ENCODE measurements at places on chromosomes 1 and 21.

- H3K36me3 ChIP-seq, result no peaks in the 10 kb centered on the region
- no peak overlapping the region for H3K4me3 ChIP-seq
- peaks cover 14% of the 10 kb centered on the region for H3K4me1 ChIP-seq
These were observed 34.9 kb upstream of the SCYL3 start for GRCh38 chr1:169928438-169929209.

DNA sequence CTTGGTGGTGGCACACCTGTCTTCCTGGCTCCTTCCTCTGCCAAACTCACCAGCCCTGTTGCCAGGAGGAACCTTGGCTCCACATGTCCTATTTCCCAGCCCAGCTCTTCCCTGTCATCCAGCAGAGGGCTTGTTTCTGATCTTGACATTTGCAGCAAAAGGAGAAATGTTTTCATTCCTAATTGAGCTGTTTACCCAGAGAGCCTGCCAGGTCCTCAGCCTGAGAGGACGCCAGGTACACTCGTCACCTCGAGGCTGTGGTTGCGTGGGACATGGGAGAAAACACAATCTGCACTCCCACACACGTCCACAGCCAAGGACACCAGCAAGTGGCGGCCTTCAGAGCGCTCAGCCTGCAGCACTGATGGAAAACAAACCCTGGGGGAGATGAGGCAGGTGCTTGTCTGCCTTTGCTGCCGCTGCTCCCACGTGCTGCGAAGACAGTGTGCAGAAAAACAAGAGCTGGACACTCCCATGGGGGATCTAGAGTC is 132.8 kb upstream of the CD34 start:
- no peaks in the 10 kb centered on the region for H3K27me3 ChIP-seq
- H3K27ac ChIP-seq, result no peak overlapping the region
- no peak overlapping the region for H3K4me3 ChIP-seq

DNA sequence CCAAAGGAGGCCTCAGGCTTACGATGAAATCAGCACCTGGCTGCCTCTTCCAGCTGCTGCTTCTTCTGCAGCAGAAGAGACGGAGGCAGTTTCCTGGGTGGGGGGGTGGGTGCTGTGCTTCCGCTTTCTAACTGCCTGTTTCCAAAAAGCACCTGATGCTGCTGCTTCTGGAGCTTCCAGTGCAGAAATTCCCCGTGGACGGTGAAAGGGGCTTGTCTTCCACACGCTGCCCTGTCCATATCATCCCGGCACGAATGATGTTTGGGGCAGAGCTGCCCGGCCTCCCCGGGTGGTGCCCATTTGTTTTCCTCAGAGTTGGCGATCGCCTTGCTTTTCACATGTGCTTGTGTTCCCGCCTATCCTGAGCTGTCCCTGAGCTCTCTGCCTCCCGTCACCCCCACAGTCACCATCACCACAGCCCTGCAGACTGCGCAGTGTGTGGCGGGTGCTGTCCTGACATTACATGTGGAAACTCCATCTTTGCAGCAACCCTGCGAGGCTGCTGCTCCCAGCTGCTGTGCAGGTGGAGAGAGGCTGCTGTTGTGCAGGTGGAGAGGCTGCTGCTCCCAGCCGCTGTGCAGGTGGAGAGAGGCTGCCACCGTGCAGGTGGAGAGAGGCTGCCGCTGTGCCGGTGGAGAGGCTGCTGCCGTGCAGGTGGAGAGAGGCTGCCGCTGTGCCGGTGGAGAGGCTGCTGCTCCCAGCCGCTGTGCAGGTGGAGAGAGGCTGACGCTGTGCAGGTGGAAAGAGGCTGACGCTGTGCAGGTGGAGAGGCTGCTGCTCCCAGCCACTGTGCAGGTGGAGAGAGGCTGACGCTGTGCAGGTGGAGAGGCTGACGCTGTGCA is 1.8 kb downstream of the TTLL10 start:
- no peak overlapping the region for H3K4me3 ChIP-seq
- H3K36me3 ChIP-seq, result no peaks in the 10 kb centered on the region
- DNase-seq, result no peak
- H3K4me1 ChIP-seq, result no peaks in the 10 kb centered on the region
- H3K27ac ChIP-seq, result no peak overlapping the region
- no peaks in the 10 kb centered on the region for H3K27me3 ChIP-seq

DNA sequence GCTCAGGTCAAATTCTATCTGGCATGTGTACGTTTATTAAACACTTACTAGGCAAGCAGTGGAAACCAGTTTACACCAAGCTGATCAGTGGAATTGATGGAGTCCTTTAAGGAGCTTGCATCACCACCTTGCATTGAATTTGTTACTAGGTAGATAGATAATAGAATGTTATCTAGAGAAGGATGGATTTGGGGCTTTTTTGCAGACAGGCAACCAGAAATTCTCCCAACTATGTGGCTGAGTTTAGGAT is 44.9 kb downstream of the HHAT start:
- no peak for DNase-seq
- no peak overlapping the region for H3K4me3 ChIP-seq
- no peaks in the 10 kb centered on the region for H3K27me3 ChIP-seq
- no peak overlapping the region for H3K27ac ChIP-seq
- H3K4me1 ChIP-seq, result no peaks in the 10 kb centered on the region
- H3K36me3 ChIP-seq, result no peaks in the 10 kb centered on the region

DNA sequence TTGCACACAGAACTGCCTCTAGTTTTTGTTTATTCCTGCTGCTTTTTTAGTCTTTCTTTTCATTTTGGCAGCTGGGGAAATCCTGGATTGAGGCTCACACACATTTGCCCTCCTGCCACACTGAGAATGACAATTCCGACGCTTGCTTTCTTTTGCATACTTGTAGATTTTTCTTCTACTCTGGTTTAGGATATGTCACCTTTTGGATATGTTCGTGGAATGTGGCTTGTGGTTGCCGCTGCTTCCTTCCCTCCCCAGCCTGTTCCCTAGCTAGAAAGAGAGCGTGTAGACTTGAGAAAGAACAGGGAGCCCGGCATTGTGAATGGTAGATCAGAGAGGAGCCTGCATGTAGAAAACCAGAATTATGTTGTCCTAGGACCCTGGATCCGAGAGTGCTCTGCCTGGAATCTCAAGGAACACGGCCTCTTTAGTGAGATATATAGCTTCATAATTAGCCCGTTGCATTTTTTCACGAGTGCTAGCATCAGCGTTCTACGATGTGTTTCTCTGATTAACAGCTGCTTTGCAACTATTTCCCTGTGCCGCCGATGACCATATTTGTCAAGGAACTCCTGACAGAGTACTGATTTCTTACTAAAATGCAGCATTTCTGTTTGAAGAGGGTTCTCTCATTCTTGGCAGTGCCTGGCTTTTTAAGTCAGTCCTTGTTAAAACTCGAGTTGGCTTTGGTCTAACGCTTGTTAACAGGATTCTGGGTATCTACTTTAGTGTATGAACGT is 56.2 kb downstream of the PEX14 start:
- H3K4me3 ChIP-seq, result peak overlapping the region; percentile 45
- no peaks in the 10 kb centered on the region for H3K36me3 ChIP-seq
- H3K27me3 ChIP-seq, result no peaks in the 10 kb centered on the region
- H3K27ac ChIP-seq, result peak overlapping the region; percentile 87

DNA sequence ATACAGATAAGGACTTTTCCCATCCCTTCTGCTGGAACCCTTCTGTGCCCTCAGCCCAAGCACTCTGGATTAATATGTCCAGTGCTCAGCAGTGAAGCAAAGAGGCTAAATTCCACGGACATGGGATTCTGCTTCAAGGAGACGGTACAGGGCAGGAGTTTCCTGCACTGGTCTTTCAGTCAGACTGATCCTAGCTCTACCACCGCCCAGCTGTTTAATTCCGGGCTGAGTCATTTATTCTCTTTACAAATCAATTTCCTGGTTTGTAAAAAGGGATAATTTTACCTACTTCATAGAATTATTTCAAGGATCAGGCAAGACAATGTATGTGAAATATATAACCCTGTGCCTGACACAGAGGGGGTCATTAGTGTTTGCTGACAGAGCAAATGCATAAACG is 41.6 kb upstream of the NRDC start:
- no peaks in the 10 kb centered on the region for H3K36me3 ChIP-seq
- no peak overlapping the region for H3K27ac ChIP-seq
- no peaks in the 10 kb centered on the region for H3K27me3 ChIP-seq
- no peaks in the 10 kb centered on the region for H3K4me1 ChIP-seq
